Urinary bladder (tissue), 4 donors: ENCODE measurements at places on chromosomes 1 and 21.
A peak's percentile ranks its signal among the peaks of the same experiment; 100 is the strongest.

- DNase-seq, result no peak
These were observed 36.4 kb downstream of the RXRG start for GRCh38 chr1:165408518-165408917.

- no peak for DNase-seq
These were observed 26.1 kb downstream of the NENF start for GRCh38 chr1:212458817-212459216.

- DNase-seq, result no peak
These were observed 41.2 kb upstream of the KLF17 start for GRCh38 chr1:44077421-44077820.

DNA sequence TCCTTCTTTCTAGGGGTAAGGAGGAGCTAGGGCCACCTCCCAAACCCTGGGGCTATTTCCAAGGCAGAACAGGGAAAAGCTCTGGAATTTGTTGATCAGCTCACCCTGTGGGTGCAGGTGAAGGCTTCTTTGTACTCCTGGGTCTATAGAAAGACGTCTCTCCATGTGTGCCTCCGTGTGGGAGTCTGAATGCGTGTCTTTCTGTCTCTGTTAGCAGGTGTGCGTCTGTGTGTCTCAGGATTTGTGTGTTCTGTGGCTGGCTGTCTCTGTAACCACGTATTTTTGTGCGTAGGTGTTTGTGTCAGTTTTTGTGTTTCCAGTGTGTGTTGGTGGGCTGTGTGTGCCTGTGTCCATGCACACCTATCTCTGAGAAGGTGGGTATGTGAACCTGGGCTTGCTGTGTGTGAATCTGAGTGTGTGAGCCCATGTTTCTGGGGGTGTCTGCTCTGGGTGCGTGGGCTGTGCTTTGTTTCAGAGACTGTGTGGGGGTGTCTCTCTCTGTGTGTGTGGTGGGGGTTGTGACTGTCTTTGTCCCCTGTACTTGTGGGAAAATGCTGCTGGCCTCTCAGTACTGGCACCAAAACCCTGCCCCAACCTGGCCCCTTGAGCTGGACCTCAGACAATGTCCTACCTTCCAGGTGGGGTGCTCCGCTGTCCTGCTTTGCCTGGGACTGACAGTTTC, 12.7 kb upstream of the ETV3L start:
- no peak for DNase-seq

DNA sequence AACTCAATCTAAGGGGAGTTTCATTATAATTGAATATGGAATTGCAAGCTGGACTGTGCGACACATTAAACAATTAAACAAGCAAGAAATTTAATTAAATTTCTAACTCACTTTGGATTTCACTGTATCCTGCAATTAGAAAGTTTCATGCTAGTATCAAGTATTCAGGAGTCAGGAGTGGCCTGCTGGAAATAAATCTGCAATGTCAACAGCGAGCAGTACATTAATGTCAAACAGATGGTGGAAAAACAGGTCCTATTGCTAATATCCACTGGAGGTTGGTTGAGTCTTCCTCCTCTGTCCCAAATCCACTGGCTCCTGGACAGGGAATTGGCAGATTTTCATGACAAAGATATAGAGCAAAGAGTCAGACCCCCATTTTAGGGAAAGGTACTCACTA, 237.1 kb downstream of the VAV3 start:
- no peak for DNase-seq

DNA sequence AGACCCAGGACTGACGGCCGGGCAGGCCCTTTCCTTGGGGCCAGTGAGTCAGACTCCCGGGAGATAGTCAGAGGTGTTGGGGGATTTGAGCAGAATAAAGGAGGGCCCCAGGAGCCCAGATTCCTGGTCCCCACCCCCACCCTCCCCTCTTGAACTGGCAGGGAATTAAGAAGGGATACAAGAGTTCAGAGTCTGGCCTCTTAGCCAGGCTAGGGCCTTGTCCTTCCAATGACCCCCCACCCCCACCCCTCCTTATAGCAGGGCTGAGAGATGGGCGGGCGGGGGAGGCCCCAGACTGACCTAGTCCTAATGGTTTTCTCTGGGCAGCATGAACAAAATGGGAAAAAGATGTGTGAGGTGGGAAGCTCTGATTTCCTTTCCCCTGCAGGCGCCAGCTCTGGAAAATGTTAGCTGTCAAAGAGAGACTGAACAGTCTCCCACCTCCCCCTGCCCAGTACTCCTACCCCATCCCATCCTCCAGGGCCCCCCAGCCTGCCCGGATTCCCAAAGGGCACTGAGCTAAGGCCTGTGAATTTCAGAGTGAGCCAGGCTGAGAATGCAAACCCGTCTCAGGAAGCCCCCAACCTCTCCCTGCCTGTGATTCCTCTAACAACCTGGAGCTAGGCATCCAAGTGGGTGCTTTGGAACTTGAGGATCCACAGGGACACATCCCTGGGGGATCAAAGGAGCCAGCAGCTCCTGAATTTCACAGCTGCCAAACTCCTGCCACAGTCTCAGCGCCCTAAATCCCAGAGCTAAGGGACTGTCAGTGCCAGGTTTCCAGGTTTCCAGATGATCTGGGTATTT, 5.8 kb upstream of the CRABP2 start:
- DNase-seq, result no peak

GRCh38 chr1:155880251-155880650, 20.9 kb downstream of the SYT11 start:
- DNase-seq, result no peak

DNA sequence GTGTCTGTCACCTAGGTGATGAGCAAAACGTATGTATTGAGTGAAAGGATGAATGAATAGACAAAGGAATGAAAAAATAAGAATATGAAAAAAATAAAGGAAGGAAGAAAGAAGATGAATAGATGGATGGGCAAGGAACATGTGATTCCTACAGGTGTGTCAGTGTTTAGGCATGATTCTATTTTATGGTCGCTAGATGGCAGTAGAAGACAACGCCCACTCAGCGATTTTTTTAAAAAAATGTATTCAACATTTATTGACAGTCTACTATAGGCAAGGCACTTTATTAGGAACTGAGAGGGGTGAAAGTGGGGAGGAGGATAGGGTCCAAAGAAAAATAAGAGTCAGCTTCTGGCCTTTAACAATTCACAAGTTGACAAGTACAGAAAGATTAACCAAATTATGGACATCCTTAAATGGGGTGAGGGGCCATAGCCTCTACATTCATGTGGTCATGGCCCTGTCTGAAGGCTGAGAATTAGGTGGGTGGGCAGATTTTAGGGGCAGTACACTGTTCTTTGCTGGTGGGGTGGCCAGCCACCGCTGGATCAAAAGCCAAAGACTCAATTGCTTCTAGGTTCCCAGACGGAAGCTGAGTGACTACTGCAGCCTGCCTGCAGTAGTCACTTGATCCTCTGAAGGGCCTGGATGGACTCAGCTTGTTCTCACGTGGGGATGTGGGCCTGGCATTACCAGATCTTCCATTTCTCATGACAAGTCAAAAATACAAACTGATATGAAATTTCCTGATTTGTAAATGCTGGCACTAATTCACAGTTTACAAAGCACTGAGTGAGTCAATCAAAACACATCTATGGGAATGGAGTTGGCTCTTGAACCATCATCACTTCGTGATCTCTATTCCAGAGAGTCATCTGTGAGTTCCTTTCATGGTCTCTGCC, 83.9 kb downstream of the FASLG start:
- no peak for DNase-seq

DNA sequence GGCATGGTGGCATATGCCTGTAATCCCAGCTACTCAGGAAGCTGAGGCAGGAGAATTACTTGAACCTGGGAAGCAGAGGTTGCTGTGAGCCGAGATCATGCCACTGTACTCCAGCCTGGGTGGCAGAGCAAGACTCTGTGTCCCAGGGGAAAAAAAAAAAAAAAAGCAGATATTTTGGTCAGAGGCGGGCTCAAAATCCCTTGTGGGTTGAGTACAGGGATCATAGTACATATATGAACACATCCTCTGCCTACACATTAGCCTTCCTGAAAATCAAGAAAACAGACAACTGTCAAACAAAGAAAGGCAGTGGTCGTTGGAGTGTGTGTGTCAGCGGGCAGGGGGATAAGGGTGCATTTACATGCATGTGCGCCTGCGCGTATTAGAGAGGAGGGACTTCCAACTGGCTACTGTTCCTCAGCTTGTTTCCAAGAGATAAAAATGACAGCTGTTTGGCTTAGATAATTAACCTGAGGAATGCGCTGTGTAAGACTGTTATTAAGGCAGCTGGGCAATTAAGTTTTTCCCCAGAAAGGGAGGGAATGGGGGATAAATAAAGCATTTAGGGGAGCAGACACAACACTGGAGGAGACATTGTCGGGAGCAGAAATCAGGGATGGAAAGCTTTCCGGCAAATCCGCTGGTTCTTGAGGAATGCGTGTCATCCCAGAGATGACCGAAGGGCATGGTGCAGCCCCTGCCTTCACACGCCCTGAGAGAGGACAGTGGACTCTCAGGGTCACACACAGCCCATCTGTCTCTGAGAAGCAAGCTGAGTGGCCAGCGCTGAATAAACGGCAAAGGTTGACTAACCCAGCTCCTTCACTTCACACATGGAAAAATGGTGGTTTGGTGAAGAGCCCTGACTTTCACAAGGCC, 6.4 kb downstream of the LAMB3 start:
- no peak for DNase-seq

- peak; percentile 89 for DNase-seq
These were observed 30.1 kb upstream of the IFNAR2 start for GRCh38 chr21:33199516-33200217.

DNA sequence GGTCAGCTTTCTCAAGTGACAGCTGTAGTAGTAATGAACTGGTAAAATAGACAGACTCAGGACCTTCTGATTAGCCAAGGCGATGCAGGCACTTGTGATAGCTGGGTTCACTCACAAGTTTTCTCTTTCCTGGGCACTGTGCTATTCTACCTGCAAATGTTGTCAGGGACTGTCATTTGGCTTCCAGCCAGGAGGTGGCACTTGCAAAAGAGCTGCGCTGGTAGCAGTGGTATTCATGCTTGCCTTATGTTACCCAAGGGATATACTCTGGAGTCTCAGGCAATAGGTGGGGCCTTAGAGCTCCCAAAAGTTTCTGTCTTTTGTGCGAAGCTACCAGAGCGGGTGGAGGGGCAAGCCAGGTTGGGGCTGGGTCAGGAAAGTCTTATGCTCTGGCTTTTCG, 23.5 kb downstream of the IFI44 start:
- no peak for DNase-seq

GRCh38 chr1:14724246-14724645, 125.8 kb downstream of the KAZN start:
- no peak for DNase-seq

DNA sequence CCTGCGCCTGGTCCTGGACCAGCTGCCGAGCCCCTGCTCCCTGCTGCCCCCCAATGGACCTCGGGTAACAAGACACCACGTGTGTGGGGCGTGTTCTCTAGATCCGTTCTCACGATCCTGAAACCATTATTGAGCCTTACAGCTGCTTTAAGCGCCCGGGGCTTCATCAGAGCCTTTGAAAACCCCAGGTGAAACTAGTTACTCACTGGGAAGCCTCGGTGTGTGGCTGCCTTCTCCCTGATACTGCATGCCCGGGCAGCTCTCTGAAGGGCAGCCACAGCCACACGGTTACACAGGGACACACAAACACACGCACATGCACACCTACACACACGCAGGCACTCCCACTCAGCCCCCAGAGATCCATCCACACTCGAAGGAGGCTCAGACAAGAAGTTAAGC, 5.3 kb downstream of the HES2 start:
- no peak for DNase-seq

GRCh38 chr1:232643251-232643650, 13.3 kb upstream of the SIPA1L2 start:
- DNase-seq, result no peak

DNA sequence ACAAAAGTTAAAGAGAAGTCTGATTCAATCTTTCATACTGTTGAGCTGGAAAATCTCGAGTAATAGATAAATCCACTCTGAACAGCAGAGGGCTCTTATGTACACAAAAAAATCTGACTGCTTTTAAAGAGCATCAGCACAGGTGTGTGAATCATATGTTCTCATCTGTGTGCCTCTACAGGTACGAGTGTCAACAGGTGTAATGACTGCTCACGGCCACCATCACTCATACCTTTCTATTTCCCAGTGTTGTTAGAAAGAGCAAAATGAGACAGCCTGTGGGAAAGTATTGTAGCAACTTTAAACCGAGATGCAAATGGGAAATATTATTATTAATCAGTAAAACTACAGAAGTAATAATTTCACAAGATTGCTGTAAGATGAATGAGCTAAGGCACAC, 49.0 kb upstream of the SCAF4 start:
- DNase-seq, result no peak

DNA sequence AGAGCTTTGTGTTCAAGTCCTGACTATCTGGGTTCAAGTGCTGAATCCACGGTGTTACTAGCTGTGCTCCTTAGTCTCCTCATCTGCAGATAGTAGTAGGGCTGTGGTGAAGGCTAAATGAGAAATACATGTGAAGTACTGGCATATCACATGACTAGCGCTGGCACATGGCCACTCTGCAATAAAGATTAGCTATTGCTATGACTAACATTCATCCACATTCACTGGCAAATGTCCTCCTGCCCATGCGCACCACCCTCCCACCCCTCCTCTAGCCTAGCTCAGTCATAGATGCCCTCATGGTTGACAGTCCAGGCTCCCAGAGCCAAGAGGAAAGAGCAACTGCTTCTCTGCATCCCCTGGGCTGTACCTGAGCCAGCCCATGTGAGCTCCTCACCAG, 8.5 kb upstream of the COL8A2 start:
- DNase-seq, result no peak

DNA sequence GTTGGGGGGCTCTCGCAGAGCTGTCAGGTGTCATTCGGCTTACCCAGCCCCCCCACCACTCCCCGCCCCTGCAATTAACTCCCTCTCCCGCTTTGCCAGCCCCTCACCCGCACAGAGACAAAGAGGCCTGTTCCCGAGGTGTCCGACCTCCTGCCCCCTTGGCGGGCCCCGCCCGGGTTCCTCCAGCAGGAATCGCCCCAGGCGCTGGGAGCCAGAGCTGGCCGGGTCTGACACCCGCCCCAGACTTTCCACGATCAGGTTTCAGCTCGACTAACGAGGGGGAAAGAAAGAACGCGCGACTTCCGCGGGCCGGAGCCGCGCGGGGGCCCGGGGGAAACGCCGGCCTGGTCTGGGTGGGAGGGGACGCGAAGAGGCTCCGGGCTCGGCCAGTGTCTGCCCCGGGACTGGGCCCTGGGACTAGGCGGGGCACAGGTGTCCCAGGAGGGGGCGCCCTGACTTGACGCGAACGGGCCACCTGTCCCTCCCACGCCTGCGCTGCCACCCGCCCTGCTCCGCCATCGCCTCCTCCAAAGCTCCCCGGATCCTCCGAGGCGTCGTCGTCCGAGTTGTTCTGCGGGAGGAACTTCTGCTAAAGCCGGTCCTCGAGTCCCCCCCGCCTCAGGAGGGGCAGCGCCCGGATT, 36.4 kb upstream of the HHAT start:
- DNase-seq, result peak; percentile 10

- DNase-seq, result no peak
These were observed 956 bp downstream of the ATP1A2 start for GRCh38 chr1:160116283-160117147.
